NCI-H1417 treated with DMSO at 0.1 percent for 48 hours (cell line): ENCODE measurements at places on chromosomes 7 and 10.

DNA sequence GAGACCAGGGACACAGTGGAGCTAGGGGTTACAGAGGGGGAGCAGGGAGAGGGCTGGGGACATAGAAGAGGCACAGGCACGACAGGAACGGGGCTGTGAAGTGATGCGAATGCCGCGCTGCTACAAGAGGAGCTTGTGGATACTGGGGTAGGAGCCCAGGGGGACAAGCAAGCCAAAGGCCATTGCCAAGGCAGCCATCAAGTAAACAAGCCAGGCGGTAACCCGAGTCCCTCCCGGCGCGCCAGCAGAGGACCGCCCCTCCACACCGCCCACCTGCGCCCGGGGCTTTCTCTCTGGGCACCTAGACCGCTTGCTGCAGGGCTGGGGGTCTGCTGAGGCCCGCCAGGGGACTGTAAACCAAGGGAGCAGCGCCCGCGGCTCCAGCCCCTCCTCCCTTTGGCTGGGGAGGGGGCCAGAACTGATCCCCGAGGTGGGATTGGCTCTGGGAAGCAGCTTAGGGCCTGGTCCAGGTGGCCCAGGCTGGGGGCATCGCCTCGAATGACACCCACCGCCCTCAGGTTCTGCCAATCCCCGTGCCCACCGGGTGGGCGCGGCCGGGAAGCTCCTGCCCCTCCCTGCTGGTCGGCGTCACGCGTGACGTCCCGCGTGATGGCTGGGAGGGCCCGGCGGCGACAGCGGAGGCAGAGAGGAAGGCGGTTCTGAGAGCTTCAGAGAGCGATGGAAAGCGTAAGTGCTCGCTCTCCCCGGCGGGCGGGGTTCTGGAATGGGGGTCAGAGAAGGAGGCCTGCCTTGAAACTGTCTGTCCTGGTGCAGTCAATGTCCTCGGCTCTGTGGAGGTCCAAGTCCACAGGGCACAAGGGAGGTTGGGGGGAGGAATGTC is 982 bp downstream of the SFXN3 start:
- DNase-seq = no peak

- DNase-seq = no peak
Observed at GRCh38 chr7:42407833-42408232, 170.8 kb upstream of the GLI3 start.

DNA sequence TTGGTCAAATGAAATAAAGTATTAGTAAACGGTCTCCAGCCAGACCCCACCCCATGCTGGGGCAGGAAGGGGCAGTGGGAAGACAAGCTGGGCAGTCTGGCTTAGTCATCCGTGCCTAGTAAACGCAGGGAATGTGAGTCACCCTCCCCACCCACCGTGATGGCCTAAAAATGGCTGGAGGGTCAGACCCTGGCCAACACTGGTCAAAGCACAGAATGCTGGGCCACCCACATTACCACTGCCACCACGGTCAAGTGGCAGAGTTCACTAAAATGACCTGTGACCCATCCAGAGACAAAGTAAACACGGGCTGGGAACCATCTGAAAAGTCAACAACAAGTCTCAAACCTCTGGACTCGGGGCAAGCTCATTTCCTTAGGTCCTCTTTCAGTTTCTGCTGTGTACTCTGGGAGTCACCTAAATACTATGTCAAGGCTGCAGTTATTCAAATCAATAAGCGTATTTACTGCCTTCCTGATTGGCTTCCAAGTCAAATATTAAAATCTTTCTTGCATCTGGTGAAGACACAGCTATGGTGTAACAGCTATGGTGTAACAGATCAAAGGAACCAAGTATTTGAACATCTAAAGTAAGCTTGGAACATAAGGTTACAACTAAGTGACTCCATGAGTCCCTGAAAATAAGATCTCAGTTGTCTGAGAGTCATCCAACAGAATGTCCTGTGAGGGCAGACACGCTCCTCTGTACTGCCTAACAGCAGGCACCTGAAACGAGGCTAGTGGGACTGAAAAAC is 3.0 kb downstream of the ZFAND2A start:
- no peak for DNase-seq

DNA sequence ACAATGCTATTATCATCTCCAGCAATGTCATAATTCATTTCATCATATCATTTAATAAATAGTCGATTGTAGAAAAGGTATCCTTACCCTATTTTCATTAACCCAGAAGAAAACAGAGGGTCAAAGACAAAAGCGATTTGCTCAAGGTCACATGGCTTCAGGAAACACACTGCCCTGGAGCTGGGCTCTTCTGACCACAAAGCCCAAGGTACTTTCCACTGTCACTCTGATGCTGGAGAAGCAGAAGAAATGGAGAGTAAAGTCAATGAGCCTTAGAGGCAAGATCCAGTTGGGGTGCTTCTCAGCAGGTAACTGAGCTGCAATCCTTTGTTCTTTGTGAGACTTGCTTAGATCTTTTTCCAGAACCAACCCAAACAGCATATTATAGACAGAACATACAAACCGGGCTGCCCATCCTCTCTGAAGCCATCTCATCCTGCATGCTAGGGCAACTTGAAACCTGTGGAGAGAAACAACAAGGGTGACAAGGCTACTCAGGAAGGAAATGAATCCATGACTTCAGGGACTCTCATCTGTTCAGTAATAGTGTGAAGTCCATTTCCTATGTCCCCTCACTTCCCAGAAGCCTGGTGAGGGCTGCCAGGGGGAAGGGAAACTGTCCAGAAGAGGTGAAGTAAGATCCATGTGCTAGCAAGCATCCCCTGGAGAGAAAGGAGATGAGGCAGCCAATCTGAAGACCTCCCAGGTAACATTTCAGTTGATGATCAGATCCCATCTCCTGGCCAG is 148.6 kb upstream of the SVIL start:
- DNase-seq = no peak

- DNase-seq = no peak
Observed at GRCh38 chr10:78935697-78936407, 132.9 kb upstream of the ZMIZ1 start.

GRCh38 chr7:131122394-131122793 is 205.3 kb upstream of the MKLN1 start:
- DNase-seq = no peak

DNA sequence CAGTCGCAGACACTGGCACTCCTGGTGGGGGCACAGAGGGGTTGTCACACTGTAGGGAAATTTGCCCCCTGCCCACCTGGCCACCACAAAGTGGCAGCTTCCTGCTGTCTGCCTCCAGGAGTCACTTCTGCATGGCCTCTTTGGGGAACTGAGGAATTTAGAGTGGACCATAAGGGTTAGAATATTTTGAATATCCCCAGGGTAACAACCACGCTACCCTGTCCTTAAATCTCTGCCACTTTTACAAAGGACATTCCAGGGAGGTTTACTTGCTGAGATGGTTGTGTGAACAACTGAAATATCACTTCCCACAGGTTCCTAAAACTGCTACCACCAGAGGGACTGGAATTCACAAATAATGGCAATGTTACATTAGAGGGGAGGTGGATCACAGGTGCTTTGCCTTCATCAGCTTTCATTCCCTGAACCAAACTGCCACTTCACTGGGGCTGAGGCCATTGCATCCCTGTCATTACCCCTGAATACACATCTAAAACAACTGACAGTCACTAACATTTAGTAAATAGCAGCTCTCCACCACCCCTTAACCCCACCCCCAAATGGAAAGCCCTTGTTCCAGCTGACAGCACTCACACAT is 88.1 kb upstream of the IFRD1 start:
- peak; percentile 27 for DNase-seq

GRCh38 chr10:29712108-29712507 is 77.3 kb upstream of the SVIL start:
- no peak for DNase-seq

DNA sequence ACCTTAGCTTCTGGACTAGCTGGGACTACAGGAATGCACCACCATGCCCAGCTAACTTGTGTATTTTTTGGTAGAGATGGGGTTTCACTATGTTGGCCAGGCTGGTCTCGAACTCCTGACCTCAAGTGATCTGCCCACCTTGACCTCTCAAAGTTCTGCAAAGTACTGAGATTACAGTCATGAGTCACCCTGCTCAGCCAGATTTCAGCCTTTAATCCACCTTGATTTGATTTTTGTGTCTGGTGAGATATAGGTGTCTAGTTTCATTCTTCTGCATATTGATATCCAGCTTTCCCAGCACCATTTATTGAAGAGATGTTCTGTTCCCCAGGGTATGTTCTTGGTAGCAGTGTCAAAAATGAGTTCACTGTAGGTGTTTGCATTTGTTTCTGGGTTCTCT is 20.1 kb upstream of the CYP3A7 start:
- DNase-seq = no peak

DNA sequence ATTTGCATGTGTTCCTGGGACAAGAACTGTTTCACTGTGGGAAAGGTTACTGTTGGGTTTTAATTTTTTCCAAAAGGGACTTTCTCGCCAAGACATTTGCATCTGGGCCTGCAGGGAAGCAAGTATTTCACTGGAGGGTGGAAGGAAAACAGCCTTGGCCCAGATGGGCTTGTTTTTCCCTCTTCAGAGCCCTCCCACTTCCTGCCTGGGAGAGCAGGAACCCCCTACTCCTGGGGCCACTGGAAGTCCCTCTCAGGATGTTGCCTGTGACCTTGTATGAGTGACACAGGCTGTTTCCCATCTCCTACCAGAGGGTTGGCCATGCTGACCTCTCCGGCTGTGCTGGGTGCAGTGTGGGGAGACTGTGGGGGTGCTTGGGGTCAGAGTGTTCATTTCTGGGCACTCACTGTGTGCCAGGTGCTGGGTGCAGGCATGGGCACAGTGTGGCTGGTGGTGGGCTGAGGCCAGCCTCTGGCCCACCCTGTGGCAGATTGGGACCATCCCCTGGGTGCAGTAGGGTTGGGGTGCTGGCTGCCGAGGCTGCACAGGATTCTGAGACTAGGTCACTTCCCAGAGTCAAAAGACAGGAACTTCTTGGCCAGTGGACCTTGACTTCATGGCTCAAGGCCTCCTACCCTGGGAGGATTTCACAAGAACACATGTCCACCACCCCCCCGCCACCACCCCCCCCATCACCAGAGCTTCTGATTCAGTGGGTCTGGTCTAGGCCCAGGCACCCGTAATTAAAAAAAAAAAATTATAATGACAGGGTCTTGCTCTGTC is 10.2 kb downstream of the TSPAN15 start:
- no peak for DNase-seq

DNA sequence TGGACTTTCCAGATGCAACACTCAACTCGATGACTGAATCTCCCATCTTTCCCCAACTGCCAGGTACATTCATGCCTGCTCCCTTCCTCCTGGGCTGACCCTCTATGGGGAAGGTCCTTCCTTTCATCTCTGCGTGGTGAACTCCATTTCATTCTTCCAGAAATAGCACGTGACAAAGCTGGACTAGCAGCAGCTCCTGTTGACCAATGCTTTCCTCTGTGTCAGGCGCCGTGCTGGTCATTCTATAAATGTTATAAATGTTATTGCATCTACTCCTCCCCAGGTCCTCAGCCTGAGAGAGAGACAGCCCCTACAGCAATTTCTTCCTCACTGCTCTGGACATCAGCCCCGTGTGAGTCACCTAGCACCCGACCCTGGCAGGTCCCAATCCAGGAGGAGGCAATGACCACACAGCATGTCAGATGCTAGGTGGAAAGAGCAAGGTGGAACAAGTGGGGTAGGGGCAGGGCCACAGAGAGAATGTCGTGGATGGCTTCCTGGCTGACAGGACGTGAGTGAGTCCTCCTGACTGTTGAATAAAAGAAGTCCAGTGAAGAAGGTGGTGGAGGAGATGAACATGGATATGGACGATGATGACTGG is 178.1 kb downstream of the ADAM12 start:
- no peak for DNase-seq

- no peak for DNase-seq
Observed at GRCh38 chr7:148918058-148918596, 34.0 kb upstream of the EZH2 start.

GRCh38 chr10:12790270-12790669 is 211.2 kb downstream of the CCDC3 start:
- DNase-seq = no peak
